ENCODE measurements at places on chromosomes 11 and 22. TPM values are rescaled to one million over a fixed set of nuclear protein-coding genes. Genes with fewer than 3 reads are reported as not detected.

GRCh38 chr11:6397636-6398035, 7.4 kb downstream of the SMPD1 start:
- H3K4me1 ChIP-seq: no peaks in the 10 kb centered on the region
- DNase-seq: no peak
- no peak overlapping the region for H3K4me3 ChIP-seq
- H3K27ac ChIP-seq: no peak overlapping the region
- no peaks in the 10 kb centered on the region for H3K36me3 ChIP-seq

- H3K27me3 ChIP-seq: no peaks in the 10 kb centered on the region
- H3K4me1 ChIP-seq: no peaks in the 10 kb centered on the region
- no peak overlapping the region for H3K4me3 ChIP-seq
- H3K36me3 ChIP-seq: no peaks in the 10 kb centered on the region
- DNase-seq: peak; percentile 27
Measured at GRCh38 chr11:131998020-131998419, 627.6 kb downstream of the NTM start.

DNA sequence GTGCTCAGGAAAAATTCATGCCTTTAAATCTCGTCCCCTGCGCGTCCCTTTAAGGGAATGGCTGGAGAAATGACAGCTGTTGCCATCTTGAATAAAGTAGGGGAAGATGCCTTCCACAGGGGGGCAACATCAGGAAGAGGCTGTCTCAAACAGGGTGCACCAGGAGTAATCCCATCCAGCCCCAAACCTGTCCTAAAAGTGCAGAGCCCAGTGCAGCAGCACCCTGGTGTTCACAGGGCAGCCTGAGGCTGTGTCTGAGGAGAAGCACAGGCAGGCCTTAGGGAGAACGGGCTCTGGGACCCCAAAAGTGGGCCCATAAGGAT, 10.8 kb upstream of the C11orf96 start:
- H3K27me3 ChIP-seq: no peaks in the 10 kb centered on the region
- no peak for DNase-seq
- H3K36me3 ChIP-seq: no peaks in the 10 kb centered on the region
- H3K4me1 ChIP-seq: no peaks in the 10 kb centered on the region

- H3K27ac ChIP-seq: no peak overlapping the region
- no peak for DNase-seq
- H3K36me3 ChIP-seq: no peaks in the 10 kb centered on the region
- no peak overlapping the region for H3K4me3 ChIP-seq
Measured at GRCh38 chr22:38420734-38421133, 34.3 kb downstream of the KCNJ4 start.

DPAGT1 gene
- total RNA-seq: 39.4 TPM

DNA sequence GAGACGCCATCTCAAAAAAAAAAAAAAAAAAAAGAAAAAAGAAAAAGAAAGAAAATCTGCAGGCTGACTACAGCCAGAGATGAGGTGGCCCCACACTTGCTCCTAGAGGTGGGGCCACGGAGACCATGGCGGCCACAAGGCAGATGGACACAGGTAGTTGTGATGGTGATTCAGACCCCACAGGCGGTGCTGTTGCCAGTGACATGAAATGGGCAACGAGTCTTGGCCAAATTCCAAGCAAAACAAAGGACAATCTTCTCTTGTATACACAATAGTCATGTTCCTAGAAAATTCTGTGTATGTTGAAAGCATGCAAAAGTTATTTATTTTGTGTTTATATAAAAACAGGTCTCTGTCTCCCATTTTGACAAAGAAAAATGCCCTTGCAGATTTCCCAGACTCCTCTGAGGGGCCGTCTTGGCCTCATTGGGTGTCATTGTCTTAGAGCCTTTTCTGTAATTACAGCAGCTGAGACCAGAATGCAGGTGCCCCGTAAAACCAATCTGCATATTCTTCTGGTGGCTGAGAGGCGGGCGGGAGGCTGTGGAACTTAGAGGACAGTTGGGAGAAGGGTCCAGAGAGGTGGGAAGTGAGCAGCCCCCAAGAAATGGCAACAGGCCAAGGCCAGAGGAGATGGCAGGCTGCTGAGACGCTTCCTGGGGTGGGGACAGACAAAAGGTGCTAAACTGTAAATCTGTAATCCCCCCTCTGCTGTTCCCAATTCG, 22.5 kb upstream of the DAGLA start:
- no peak overlapping the region for H3K4me3 ChIP-seq
- H3K27ac ChIP-seq: no peak overlapping the region
- no peaks in the 10 kb centered on the region for H3K36me3 ChIP-seq
- no peaks in the 10 kb centered on the region for H3K4me1 ChIP-seq

DNA sequence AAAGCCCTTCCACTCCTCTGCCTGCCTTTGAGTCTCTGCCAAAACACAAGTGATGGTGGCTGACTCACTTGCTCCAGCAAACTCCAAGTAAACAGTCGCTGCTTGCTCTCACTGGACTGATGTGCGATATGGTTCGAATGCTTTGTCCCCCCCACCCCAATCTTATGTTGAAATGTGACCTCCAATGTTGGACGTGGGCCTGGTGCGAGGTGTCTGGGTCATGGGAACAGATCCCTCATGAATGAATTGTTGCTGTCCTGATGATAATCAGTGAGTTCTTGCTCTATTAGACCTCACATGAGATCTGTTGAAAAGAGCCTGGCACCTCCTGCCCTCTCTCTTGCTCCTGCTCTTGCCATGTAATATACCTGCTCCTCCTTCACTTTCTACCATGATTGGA, 747.9 kb downstream of the OPCML start:
- no peak overlapping the region for H3K4me3 ChIP-seq
- DNase-seq: no peak
- H3K4me1 ChIP-seq: no peaks in the 10 kb centered on the region
- H3K36me3 ChIP-seq: no peaks in the 10 kb centered on the region

GRCh38 chr11:91906871-91907624, 317.6 kb upstream of the FAT3 start:
- H3K27me3 ChIP-seq: no peaks in the 10 kb centered on the region
- H3K4me1 ChIP-seq: no peaks in the 10 kb centered on the region
- no peak for DNase-seq
- H3K27ac ChIP-seq: no peak overlapping the region
- no peaks in the 10 kb centered on the region for H3K36me3 ChIP-seq
- H3K4me3 ChIP-seq: no peak overlapping the region

Measured in colonic mucosa (tissue), 4 donors.